NCI-H226 (cell line): ENCODE measurements at places on chromosomes 3 and 15.

DNA sequence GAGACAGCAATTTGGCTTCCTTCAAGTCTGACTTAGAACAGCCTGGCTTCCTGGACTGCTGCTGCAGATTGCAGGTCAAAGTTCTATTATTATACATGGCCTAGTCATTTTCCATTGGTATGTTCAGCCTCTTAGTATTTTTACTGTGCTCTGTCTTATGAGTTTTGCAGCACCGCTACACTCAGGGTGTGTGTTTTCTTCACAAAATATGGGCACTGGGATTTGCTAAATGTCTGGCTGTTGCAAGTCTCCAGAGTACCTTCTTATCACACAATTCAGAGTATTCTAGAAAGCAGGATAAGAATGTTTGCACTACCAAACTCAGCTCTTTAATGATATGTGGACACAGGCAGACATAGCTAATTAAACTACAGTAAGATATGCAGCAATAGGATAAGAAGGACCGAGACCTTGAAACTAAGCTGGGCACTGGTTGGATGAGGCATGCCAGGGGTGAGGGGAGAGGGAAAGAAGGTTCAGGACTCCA, 203.0 kb upstream of the PDZRN3 start:
- no peak for DNase-seq

DNA sequence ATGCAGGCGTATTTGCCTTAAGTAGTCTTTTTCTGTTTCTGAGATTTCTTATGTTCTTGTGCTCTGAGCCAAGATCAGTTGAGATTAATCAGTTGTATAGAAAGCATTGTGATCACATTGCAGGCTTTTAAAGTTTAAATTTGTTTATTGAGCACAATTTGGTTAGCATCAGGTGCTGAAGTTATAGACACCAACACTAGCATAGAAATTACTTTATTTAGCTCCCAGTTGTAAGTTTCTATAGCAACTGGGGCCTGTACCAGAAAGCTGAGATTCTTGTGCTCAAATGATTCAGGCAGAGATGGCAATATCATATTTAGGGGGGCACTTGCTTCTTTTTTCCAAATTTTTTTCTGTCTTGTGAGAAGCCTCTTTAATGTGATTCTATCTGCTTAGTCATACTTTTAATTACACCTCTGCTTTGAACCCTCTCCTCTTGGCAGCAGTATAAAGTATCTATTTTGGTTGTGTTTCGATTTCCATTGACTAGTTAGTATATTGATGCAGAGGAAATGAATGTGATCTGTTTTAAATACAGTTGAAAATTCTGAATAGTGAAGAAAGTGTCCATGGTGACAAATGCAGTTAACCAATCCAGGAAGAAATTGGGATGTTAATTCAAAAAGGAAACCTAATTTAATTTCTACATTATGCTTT, 241.7 kb upstream of the GBE1 start:
- DNase-seq: no peak

- DNase-seq: no peak
Observed at GRCh38 chr3:16795581-16795980, 89.2 kb upstream of the PLCL2 start.

- DNase-seq: no peak
Observed at GRCh38 chr3:194854206-194854605, 168.5 kb downstream of the FAM43A start.

- DNase-seq: no peak
Observed at GRCh38 chr15:51830276-51830806, 888 bp downstream of the TMOD3 start.
